ENCODE measurements at places on chromosomes 13 and 19. TPM values are rescaled to one million over a fixed set of nuclear protein-coding genes. Genes with fewer than 3 reads are reported as not detected.

The NTF4 gene
- not detected for total RNA-seq

The CYP2F1 gene
- not detected for total RNA-seq

The SYCN gene
- total RNA-seq: not detected

The ABCC4 gene
- total RNA-seq: 16.4 TPM

The C19orf85 gene
- total RNA-seq: not detected

The LYPD3 gene
- total RNA-seq: 4.1 TPM

The S1PR2 gene
- total RNA-seq: 16.0 TPM

The VAV1 gene
- total RNA-seq: 90.4 TPM

The PTPRH gene
- total RNA-seq: 0.16 TPM

The ZNF285 gene
- 0.07 TPM for total RNA-seq

The OPA3 gene
- total RNA-seq: 16.2 TPM

DNA sequence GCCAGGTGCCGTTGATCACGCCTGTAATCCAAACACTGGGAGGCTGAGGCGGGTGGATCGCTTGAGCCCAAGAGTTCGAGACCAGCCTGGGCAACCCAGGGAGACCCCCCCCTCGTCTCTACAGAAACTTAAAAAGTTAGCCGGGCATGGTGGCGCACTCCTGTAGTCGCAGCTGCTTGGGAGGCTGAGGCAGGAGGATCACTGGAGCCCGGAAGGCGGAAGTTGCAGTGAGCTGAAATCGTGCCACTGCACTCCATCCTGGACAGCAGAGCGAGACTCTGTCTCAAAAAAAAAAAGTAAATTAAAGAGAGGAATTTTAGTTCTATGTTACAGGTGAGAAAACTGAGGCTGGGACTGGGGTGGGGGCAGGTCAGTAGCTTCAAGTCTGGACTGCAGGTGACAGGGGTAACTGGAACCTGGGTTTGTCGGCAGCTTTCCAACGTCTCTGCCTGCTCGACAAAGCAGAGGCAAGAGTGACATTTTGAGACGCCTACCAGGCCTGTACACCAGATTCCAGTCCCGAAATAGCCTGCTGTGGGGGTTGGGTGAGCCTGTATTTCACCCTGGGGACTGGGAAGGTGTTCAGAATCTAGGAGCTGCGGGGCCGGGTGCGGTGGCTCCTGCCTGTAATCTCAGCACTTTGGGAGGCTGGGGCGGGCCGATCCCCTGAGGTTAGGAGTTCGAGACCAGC lies 1.2 kb downstream of the SELENOW start:
- peak overlapping the region; percentile 96 for H3K4me3 ChIP-seq
- peaks cover 17% of the 10 kb centered on the region for H3K4me1 ChIP-seq

DNA sequence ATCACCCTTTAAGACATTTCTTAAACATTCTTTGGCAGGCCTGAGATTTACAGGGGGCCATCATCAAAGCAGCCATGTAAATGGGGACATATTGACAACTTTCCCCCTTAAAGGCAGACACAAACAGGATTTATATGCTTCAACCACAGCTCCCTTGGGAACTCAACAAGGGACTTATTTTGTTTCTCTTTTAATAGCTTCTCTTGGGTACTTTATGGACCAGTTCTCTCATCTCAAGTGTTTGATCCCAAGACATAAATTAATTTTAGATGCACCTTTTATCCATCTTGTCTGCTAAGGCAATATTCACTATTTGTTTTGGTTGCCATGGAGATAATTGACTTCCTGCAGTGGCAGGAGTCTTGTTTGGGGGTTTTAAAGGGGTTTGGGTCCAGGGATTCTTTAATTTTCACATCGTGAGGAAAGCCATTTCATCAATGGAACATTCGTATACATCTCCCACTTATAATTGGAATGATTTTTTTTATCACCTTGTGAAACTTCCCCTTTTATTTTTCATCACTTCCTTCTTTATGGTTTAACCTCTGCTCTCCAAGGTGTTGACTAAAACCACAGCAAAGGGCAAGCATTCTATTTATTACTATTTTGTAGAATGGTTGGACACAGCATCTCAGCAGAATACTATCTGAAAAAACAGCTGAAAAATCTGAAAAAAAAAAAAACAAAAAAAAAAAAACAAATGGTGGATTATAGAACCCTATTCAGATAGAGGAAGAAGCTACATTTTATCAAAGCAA lies 726.0 kb downstream of the DIAPH3 start:
- H3K4me3 ChIP-seq: no peak overlapping the region
- H3K27ac ChIP-seq: no peak overlapping the region
- H3K4me1 ChIP-seq: peaks cover 5% of the 10 kb centered on the region
- no peaks in the 10 kb centered on the region for H3K36me3 ChIP-seq
- H3K27me3 ChIP-seq: peaks cover 2% of the 10 kb centered on the region

- DNase-seq: no peak
- no peaks in the 10 kb centered on the region for H3K4me1 ChIP-seq
- H3K36me3 ChIP-seq: no peaks in the 10 kb centered on the region
- peaks cover 37% of the 10 kb centered on the region for H3K27me3 ChIP-seq
- peak overlapping the region; percentile 54 for H3K4me3 ChIP-seq
Observed at GRCh38 chr13:20127262-20127561, 33.6 kb downstream of the GJA3 start.

- H3K27ac ChIP-seq: no peak overlapping the region
- peaks cover 4% of the 10 kb centered on the region for H3K27me3 ChIP-seq
- H3K36me3 ChIP-seq: no peaks in the 10 kb centered on the region
- H3K4me1 ChIP-seq: peaks cover 22% of the 10 kb centered on the region
Observed at GRCh38 chr13:51923983-51924539, 62.3 kb downstream of the CCDC70 start.

DNA sequence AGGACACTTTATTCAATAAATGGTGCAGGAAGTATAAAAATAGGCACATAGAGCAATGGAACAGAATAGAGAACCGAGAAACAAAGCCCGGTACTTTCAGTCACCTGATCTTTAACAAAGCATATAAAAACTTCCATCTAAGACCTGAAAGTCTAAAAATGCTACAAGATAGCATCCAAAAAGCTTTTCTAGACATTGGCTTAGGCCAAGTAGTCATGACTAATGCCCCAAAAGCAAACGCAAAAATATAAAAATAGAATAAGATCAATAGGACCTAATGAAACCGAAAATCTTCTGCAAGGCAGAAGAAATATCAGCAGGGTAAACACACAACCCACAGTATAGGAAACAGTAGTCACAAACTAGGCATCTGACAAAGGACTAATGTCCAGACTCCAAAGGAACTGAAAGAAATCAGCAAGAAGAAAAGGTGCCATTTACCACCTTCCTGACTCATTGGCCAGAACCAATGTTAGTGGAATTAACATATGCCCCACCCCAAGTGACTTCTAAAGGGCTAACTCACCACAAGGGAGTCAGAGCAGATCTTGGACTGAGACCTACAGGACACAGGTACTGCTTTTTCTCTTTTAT lies 40.8 kb upstream of the CEACAM21 start:
- H3K27ac ChIP-seq: peak overlapping the region; percentile 93
- no peaks in the 10 kb centered on the region for H3K27me3 ChIP-seq
- H3K36me3 ChIP-seq: peaks cover 14% of the 10 kb centered on the region
- H3K4me1 ChIP-seq: peaks cover 91% of the 10 kb centered on the region

- H3K27ac ChIP-seq: peak overlapping the region; percentile 50
- no peaks in the 10 kb centered on the region for H3K27me3 ChIP-seq
- no peak overlapping the region for H3K4me3 ChIP-seq
- no peak for DNase-seq
- H3K36me3 ChIP-seq: peaks cover 37% of the 10 kb centered on the region
- peaks cover 37% of the 10 kb centered on the region for H3K4me1 ChIP-seq
Observed at GRCh38 chr13:24459234-24459633, 53.3 kb downstream of the PARP4 start.

DNA sequence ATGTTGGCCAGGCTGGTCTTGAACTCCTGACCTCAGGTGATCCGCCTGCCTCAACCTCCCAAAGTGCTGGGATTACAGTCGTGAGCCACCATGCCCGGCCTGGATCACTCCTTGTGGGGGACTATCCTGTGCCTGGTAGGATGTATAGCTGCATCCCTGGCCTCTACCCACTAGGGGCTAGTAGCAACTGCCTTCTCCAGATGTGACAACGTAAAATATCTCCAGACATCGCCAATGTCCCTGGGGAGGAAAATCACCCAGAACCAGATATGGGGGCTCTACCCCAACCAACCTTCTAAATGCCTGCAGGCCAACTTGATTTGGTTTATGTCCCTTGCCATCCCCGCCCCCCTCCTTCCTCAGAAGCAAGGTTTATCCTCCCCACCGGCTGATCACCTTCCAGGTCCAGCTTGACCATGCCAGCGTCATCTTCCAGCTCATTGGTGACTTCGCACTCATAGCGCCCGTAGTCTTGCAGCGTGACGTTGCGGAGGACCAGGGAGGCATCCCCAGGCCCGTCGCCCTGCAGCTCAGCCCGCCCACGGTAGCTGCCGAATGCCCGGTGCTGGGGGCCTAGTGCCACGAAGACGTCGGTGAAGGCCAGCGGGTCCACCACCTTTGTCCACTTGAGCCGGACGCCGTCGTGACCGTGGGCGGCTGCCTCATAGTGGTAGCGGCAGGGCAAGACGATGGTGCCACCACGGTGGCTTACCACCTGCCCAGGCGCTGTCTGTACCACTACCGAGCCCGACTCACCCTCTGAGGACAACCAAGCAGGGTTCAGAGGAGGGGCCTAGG lies 12.5 kb downstream of the TM6SF2 start:
- H3K27me3 ChIP-seq: peaks cover 36% of the 10 kb centered on the region
- peaks cover 1% of the 10 kb centered on the region for H3K36me3 ChIP-seq
- no peak overlapping the region for H3K4me3 ChIP-seq

GRCh38 chr19:14021474-14021873 lies 6.5 kb upstream of the RLN3 start:
- no peaks in the 10 kb centered on the region for H3K36me3 ChIP-seq
- no peak overlapping the region for H3K4me3 ChIP-seq
- H3K27ac ChIP-seq: no peak overlapping the region
- no peak for DNase-seq
- peaks cover 2% of the 10 kb centered on the region for H3K27me3 ChIP-seq

DNA sequence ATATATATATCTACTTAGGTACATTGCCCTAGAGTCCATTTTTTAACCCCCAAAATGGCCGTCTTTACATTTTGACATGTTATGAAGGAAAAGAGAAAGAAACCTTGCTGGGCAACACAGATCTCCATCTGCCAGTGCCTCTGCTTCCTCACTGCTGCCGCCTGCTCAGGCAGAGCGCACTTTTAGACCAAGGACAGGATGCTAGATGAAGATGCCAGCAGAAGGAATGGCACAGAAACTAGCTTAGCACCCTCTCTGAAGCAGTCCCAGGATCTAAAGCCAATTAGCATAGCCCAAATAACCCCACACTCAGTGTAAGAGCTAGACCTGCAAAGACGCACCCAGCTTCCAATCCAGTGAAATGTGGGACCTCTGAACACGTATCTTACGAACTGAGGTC lies 111.9 kb downstream of the RXFP2 start:
- peaks cover 9% of the 10 kb centered on the region for H3K4me1 ChIP-seq
- no peak overlapping the region for H3K27ac ChIP-seq
- DNase-seq: no peak
- no peaks in the 10 kb centered on the region for H3K36me3 ChIP-seq

- H3K36me3 ChIP-seq: no peaks in the 10 kb centered on the region
- DNase-seq: no peak
- peaks cover 22% of the 10 kb centered on the region for H3K4me1 ChIP-seq
- peak overlapping the region; percentile 65 for H3K4me3 ChIP-seq
- H3K27me3 ChIP-seq: no peaks in the 10 kb centered on the region
Observed at GRCh38 chr13:73520566-73521289, 461.9 kb downstream of the KLF5 start.

GRCh38 chr13:101262306-101262705 lies 154.0 kb downstream of the NALCN start:
- DNase-seq: no peak
- peaks cover 7% of the 10 kb centered on the region for H3K27me3 ChIP-seq
- no peaks in the 10 kb centered on the region for H3K36me3 ChIP-seq
- no peak overlapping the region for H3K4me3 ChIP-seq
- H3K27ac ChIP-seq: no peak overlapping the region

- H3K4me3 ChIP-seq: peak overlapping the region; percentile 2
- H3K27ac ChIP-seq: peak overlapping the region; percentile 59
- H3K4me1 ChIP-seq: peaks cover 34% of the 10 kb centered on the region
Observed at GRCh38 chr13:24618011-24618955, 61.9 kb upstream of the ATP12A start.

GRCh38 chr13:51768378-51768921 lies 35.5 kb downstream of the DHRS12 start:
- no peak overlapping the region for H3K4me3 ChIP-seq
- peaks cover 3% of the 10 kb centered on the region for H3K36me3 ChIP-seq
- H3K4me1 ChIP-seq: peaks cover 28% of the 10 kb centered on the region
- no peak for DNase-seq
- no peaks in the 10 kb centered on the region for H3K27me3 ChIP-seq
- H3K27ac ChIP-seq: no peak overlapping the region

DNA sequence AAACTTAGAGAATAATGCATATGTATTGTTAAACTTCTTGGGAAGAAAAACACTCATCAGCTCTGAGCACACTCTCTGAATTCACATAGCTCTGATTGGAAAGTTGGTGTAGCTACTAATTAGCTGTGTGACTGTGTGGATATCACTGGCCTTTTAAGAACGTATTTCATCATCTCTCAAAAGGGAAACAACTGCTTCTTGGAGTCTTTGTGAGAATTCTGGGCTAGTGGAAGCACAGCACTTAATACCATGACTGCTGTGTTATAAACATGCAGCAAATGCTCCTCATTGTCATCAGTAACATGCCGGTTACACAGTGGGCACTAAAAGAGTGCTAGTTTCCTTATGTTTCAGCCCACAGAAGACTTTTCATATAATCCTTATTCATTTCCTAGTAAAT lies 220.9 kb upstream of the CSNK1A1L start:
- H3K27ac ChIP-seq: no peak overlapping the region
- no peaks in the 10 kb centered on the region for H3K36me3 ChIP-seq
- no peak overlapping the region for H3K4me3 ChIP-seq
- H3K27me3 ChIP-seq: no peaks in the 10 kb centered on the region
- H3K4me1 ChIP-seq: no peaks in the 10 kb centered on the region

DNA sequence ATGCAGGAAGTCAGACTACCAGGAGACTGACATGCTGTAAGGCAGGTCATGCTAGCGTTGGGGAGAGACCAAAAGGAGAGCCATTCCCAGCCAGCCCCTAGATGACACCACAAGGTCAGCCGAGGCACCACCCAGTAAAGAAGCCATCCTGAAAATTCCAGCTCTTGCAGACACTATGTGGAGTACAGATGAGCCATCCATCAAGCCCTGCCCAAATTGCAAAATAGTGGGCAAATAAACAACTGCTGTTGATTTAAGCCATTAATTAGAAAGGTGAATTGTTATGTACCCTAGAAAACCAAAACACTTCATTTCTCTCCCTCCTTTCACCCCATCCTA lies 82.1 kb downstream of the TBC1D4 start:
- H3K4me1 ChIP-seq: peaks cover 5% of the 10 kb centered on the region
- no peak for DNase-seq
- peaks cover 8% of the 10 kb centered on the region for H3K27me3 ChIP-seq
- no peaks in the 10 kb centered on the region for H3K36me3 ChIP-seq

GRCh38 chr19:57872450-57872849 lies 16.4 kb downstream of the ZNF814 start:
- no peak overlapping the region for H3K4me3 ChIP-seq
- H3K36me3 ChIP-seq: peaks cover 49% of the 10 kb centered on the region
- DNase-seq: no peak
- H3K27me3 ChIP-seq: no peaks in the 10 kb centered on the region
- H3K27ac ChIP-seq: no peak overlapping the region
- H3K4me1 ChIP-seq: no peaks in the 10 kb centered on the region
